Hippocampal formation (tissue), 2 donors: ENCODE measurements at places on chromosomes 1 and 21.

GRCh38 chr1:9200441-9200840 lies 34.1 kb upstream of the H6PD start:
- DNase-seq = no peak

DNA sequence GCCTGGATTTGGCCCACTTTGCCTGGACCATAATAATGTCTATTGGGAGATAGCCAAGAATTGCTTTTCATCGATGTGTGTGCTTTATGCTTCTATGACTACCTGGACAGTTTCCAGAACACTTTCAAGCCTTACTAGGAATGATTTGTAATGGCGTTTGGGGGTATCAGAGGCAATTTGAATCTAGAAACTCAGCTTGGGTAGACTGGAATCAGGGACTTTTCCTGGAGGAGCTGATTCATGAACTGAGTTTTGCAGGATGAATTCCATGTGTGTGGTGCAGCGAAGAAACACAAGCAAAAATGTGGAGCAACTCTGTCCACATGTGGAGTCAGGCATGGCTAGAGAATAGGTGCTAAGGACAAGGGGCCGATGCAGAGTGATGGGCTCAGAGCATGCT lies 11.9 kb upstream of the TMEM61 start:
- DNase-seq = no peak

DNA sequence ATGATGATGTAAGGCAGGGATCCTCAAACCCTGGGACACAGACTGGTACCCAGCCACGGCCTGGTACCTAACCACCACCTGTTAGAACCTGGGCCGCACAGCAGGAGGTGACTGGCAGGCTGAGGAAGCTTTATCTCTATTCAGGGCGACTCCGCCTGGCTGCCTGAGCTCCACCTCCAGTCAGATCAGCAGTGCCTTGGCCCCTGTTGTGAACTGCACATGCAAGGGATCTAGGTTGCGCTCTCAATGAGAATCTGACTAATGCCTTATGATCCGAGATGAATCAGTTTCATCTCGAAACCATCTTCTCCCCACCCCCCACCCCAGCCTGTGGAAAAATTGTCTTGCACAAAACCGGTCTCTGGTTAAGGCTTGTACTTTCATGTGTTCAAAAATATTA lies 4.2 kb downstream of the RNPC3 start:
- no peak for DNase-seq

- DNase-seq = no peak
These were observed 221.8 kb downstream of the NTNG1 start for GRCh38 chr1:107362468-107363140.

DNA sequence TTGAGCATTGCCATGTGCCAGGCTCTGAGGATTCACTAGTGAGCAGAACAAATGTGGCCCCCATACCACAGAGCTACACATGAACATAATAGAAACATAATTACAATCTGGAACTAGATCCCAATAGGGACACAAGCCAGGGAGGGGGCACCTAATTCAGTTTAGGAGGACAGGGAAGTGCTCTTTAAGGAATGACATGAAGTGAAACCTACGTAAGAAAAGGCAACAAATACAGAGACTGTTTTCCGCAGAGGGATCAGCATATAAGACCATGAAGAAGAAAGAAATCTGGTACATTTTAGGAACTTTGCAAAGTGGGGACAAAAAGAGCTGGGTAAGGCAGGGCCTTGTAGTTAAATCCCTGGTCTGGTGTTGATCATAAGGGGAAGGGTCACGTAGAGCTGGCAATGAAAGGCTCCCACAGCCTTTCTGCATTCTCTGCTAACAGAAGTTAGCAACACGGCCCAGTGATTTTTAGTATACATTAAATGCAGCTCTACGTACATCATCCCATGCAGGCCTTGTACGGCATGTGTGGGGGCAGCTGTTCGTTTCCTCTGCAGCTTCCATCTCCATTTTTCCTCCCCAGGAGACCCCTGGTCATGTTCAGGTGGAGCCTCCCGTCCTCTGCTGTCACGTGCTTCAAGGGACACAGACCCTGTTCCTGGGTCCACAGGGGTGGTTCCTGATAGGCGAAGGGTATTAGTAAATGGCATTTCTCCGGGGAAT lies 26.8 kb upstream of the SLC30A1 start:
- DNase-seq = no peak

DNA sequence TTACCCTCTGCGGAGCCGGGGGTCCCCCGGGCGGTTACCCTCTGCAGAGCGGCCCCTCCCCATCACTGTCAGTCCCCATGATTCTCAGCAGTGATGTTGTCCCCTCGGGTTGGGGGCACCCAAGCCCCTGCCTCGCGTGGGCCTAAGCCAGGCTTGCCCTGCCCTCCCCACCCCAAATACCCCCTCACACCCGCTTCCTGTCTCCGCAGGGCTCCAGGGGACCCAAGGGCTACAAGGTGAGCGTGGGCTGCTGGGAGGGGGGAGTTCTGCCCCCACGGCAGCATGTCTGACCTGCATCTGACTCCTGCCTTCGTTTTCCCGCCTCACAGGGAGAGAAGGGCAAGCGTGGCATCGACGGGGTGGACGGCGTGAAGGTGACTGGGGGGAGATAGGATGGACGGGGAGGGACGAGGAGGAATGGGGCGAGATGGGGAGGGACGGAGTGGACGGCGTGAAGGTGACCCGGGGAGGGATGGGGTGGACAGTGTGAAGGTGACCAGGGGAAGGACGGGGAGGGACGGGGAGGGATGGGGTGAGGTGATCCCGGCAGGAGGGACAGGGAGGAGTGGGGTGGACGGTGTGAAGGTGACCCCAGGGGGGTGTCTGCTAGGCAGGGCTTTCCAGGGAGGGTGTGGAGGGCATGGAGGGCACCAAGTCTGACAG lies 8.6 kb downstream of the COL6A1 start:
- DNase-seq = no peak

- DNase-seq = no peak
These were observed 239.4 kb upstream of the ST6GALNAC5 start for GRCh38 chr1:76627901-76628300.

GRCh38 chr1:104593413-104594187 lies 843.9 kb downstream of the AMY1C start:
- DNase-seq = no peak
